ENCODE measurements at places on chromosomes 3 and 15. TPM values are rescaled to one million over a fixed set of nuclear protein-coding genes. Genes with fewer than 3 reads are reported as not detected.

DVL3 gene
- 74.7 TPM for total RNA-seq

ACTL6A gene
- total RNA-seq, result 26.2 TPM

GPR27 gene
- 4.4 TPM for total RNA-seq

- no peaks in the 10 kb centered on the region for H3K36me3 ChIP-seq
- no peaks in the 10 kb centered on the region for H3K27me3 ChIP-seq
- no peak overlapping the region for H3K27ac ChIP-seq
- H3K4me1 ChIP-seq, result no peaks in the 10 kb centered on the region
- H3K4me3 ChIP-seq, result no peak overlapping the region
Measured at GRCh38 chr15:70023769-70024491, 73.8 kb downstream of the TLE3 start.

DNA sequence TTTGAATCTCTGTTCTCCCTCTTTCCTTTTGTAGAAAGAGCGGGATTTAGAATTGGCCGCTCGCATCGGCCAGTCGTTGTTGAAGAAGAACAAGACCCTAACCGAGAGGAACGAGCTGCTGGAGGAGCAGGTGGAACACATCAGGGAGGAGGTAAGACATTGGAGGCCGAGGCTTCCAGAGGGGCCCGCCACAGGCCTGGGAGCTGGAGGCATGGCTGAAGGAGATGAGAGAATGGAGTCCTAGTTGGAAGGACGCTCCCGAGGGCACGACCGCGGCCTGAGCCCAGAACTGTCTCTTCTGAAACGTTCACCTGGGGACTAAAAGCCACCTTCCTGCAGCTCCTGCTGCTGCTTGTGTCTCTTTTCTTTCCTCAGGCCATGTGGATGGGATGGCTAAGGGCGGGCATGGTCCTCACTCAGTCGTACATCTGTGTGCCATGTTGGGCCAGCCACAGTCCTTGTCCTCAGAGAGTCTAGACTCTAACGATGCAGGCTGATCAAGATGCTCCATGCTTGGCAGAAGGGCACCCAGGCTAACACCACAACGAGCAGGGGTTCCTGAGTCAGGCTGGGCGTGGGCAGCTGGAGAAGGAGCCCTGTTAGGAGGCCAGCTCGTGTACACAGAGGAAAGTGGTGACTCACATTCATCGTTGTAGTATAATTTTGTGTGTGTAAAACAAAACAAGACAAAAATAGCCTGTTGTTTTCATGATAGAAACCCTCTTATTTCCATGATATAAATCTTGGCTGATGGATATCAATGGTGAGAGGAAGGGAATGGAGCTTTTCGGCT, 81.1 kb downstream of the CCK start:
- H3K27ac ChIP-seq, result no peak overlapping the region
- no peaks in the 10 kb centered on the region for H3K27me3 ChIP-seq
- H3K4me1 ChIP-seq, result no peaks in the 10 kb centered on the region
- peaks cover 15% of the 10 kb centered on the region for H3K36me3 ChIP-seq
- H3K4me3 ChIP-seq, result no peak overlapping the region

GRCh38 chr15:90174140-90174875, 26.8 kb upstream of the SEMA4B start:
- H3K27ac ChIP-seq, result no peak overlapping the region
- H3K27me3 ChIP-seq, result no peaks in the 10 kb centered on the region
- no peak overlapping the region for H3K4me3 ChIP-seq
- DNase-seq, result no peak

Measured in endodermal cell (in vitro differentiated cells).